Occipital lobe (tissue), 3 donors: ENCODE measurements at places on chromosomes 1 and 21. TPM values are rescaled to one million over a fixed set of nuclear protein-coding genes. Genes with fewer than 3 reads are reported as not detected.

BRINP3 gene
- 28.9 TPM for total RNA-seq

DNA sequence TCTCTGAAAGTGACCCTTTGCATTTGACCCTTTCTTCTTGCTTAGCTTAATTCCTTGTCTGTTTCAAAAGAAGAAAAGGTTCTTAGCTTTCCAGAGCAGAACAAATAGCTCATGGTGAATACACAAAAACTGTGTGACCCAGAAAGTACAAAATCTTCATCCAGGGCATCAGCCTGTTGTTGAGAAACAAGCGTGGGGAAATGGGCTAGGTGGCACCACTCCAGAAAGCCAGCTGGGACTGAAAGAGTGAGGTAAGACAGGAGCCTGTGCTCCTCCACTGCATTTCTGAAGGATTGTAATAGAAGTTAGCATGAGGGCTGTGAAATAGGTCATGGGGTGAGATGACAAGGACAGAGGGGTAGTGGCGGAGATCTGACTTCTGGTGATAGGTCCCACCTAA is 45.8 kb downstream of the CYP2J2 start:
- DNase-seq, result no peak

DNA sequence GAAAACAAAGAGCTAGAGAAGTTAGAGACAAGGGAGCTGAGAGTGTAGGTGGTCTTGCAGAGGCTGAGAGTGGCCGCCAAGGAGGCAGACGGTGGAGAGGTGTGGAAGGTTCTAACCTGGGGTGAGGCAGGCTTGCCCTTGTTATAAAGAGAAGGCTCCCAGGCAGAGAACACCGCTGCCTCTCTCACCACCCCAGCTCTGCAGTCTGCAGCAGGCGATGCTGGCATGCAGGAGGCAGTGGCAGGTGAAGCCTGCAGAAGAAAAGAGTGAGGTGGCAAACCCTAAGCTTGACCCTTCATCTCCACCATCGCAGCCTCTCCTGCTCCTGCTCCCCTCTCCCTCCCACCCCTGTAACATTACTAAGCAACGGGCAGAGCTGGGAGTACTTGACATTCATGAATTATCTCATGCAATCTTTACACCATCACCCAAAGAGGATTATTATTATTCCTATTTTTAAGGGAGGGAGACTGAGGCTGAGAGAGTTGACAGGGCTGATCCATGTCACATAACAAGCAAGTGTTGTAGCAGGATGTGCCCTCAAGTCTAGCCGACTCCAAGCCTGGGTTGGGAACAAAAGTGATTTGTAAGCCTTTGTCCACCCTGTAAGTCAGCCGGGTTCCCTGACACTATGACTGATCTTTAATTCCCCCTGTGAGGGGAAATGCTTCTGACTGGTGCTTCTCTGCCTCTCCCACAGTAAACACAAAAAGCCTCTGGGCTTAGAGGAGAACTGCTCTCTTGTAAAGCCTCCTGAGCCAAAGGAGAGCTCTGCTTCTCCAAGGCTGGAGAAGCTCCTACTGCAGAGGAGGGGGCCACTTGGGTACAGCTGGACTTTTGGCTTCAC is 36.1 kb downstream of the KANK4 start:
- no peak for DNase-seq

GRCh38 chr1:38253314-38253713 is 206.7 kb upstream of the POU3F1 start:
- DNase-seq, result no peak

GRCh38 chr1:7422561-7422960 is 348.5 kb upstream of the VAMP3 start:
- DNase-seq, result no peak

OR2W3 gene
- 1.6 TPM for total RNA-seq

DNA sequence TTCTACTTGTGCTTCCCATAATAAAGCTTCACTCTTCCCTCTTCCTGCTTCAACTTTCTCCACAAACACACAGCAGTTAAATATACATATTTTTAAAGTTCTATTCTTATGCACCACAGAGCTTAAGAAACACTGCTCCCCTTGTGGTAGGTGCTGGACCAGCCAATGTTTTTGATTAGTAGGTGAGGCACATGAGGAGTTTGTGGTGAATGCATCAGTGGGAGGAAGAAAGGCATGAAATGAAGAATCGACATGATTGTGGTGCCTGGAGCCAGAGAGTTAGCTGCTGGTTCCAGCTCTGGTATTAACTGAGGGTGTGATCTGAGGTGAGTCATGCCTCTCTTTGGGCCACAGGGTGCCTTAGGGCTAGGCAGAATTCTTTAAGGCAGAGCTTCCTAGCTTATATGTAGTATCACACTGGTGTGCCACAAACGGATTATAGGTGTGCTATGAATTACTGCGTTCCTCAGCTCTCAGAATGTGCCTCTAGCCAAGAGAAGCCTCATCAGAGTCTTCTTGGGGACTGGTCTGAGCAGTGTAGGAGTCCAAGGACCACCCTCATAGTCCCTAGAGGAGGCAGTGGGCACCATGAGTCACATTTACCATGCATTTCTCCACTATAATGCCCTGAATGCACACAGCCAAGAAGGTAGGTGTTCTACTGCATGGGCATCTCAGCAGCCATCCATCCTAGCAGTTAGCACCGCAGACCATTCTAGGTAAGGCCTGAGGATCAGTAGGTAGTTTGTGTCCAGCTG is 97.4 kb upstream of the SGIP1 start:
- DNase-seq, result no peak

GRCh38 chr21:46325073-46325912 is 1.3 kb downstream of the PCNT start:
- DNase-seq, result peak; percentile 22
